ENCODE measurements at places on chromosomes 7 and 10. TPM values are rescaled to one million over a fixed set of nuclear protein-coding genes. Genes with fewer than 3 reads are reported as not detected.

The STEAP4 gene
- 1.5 TPM for polyA plus RNA-seq

GRCh38 chr10:67836488-67836887 is 1.5 kb downstream of the DNAJC12 start:
- DNase-seq, result no peak
- H3K36me3 ChIP-seq, result no peaks in the 10 kb centered on the region
- H3K4me3 ChIP-seq, result no peak overlapping the region
- no peaks in the 10 kb centered on the region for H3K27me3 ChIP-seq
- H3K27ac ChIP-seq, result no peak overlapping the region

DNA sequence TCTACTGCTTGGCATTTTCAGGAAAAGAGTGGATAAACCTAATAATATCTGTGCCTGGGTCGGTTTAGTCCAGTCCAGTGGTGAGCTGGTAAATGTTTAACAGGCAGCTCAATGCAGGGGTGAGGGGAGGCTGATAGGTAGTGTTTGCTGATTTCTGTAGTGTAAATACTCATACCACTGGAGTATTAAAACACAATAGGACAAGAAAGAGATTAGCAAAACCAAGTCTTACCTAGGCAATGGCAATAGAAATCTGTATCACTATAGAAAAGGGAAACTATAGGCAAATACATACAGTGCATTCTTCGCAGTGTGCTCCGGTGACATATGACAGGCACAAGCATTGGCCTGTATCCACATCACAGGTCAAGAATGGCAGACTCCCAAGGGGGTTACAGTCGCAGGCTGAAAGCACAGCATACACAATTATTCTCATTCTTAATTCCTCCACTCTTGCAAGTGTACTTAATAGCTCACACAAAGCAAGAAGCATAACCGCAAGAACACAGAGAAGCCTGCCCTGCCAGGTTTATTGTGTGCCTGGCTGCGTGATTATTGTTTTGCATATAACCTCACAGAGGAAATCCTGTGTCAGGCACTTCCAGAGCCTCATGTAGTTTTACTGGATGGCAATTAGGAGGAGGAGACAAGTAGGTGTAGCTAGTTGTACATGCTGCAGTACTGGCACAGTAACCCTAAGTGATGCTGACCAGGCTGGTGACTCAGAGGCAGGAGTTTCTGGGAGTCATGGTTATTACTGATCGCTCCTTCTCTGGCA is 35.0 kb downstream of the LAMB4 start:
- peak; percentile 71 for DNase-seq
- no peaks in the 10 kb centered on the region for H3K36me3 ChIP-seq
- no peak overlapping the region for H3K4me3 ChIP-seq

The ASZ1 gene
- polyA plus RNA-seq, result not detected

The TUBAL3 gene
- not detected for polyA plus RNA-seq

DNA sequence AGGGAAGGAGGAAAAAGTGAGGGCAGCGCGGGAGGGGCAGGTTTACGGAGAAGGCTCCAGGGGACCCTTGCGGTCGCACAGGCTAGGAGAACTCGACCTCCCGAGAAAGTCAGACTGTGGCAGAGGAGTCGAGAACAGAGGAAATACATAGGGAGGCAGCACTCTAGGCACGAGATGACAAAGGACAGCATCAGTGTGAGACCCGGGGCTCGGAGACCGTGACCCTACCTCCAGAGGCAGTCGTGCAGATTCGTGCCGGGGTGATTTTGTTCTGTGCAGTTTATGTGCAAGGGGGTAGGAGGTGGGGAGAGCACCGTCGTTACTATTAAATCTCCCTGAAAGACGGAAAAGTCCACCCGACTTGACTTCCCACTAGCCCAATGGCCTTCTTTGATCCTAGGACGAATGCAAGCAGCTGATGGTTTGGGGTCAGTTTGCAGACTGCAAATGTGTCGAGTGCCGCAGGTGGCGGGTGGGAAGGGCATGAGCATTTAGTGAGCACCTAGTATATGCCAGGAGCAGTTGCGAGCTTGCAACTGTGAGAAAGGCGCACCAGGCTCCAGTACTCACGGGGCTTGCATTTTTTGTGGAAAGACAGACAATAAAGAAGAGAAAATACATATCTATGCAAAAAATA is 674 bp upstream of the OSBPL3 start:
- H3K27me3 ChIP-seq, result no peaks in the 10 kb centered on the region
- peak; percentile 63 for DNase-seq
- peaks cover 33% of the 10 kb centered on the region for H3K4me1 ChIP-seq
- H3K4me3 ChIP-seq, result peak overlapping the region; percentile 64

The CYTH3 gene
- polyA plus RNA-seq, result 11.1 TPM

- no peaks in the 10 kb centered on the region for H3K4me1 ChIP-seq
- DNase-seq, result no peak
- H3K36me3 ChIP-seq, result no peaks in the 10 kb centered on the region
- no peak overlapping the region for H3K4me3 ChIP-seq
These were observed 57.8 kb downstream of the EVX1 start for GRCh38 chr7:27300421-27300820.

GRCh38 chr7:106278695-106279094 is 6.1 kb downstream of the NAMPT start:
- peaks cover 10% of the 10 kb centered on the region for H3K4me1 ChIP-seq
- H3K4me3 ChIP-seq, result peak overlapping the region; percentile 68
- no peak overlapping the region for H3K27ac ChIP-seq
- no peak for DNase-seq
- peaks cover 15% of the 10 kb centered on the region for H3K36me3 ChIP-seq
- H3K27me3 ChIP-seq, result no peaks in the 10 kb centered on the region

DNA sequence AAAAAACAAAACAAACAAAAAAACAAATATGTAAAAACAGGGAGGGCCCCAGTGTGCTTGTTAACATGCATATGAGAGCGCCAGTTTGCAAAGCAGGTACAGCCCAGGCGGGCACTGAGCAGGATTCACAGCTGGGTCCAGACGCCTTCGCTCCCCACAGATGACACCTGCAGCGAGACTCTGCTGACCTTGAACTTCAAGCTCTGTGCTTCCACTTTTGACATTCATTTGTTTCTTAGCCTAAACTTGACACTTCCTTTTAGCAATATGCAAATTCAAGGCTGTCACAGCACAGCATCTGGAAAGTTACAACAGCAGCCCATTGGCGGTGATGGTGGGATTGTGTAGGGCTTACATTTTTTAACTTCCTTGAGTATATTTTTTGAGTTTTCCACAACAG is 88.8 kb upstream of the TNS3 start:
- H3K27me3 ChIP-seq, result no peaks in the 10 kb centered on the region
- no peak overlapping the region for H3K27ac ChIP-seq
- no peaks in the 10 kb centered on the region for H3K36me3 ChIP-seq
- no peaks in the 10 kb centered on the region for H3K4me1 ChIP-seq
- DNase-seq, result peak; percentile 41

The SFTPA1 gene
- polyA plus RNA-seq, result 3.2 TPM

The MRLN gene
- polyA plus RNA-seq, result not detected

The CDNF gene
- 4.1 TPM for polyA plus RNA-seq

GRCh38 chr10:44199267-44199666 is 185.6 kb downstream of the CXCL12 start:
- H3K27ac ChIP-seq, result no peak overlapping the region
- DNase-seq, result no peak
- no peaks in the 10 kb centered on the region for H3K36me3 ChIP-seq
- peaks cover 13% of the 10 kb centered on the region for H3K4me1 ChIP-seq

GRCh38 chr10:118504467-118505205 is 90.8 kb downstream of the PRLHR start:
- H3K4me3 ChIP-seq, result no peak overlapping the region
- H3K36me3 ChIP-seq, result no peaks in the 10 kb centered on the region
- H3K4me1 ChIP-seq, result no peaks in the 10 kb centered on the region
- DNase-seq, result no peak
- peaks cover 4% of the 10 kb centered on the region for H3K27me3 ChIP-seq

GRCh38 chr7:2257046-2257551 is 15.1 kb downstream of the NUDT1 start:
- no peak for DNase-seq
- H3K36me3 ChIP-seq, result peaks cover 60% of the 10 kb centered on the region
- no peaks in the 10 kb centered on the region for H3K27me3 ChIP-seq

DNA sequence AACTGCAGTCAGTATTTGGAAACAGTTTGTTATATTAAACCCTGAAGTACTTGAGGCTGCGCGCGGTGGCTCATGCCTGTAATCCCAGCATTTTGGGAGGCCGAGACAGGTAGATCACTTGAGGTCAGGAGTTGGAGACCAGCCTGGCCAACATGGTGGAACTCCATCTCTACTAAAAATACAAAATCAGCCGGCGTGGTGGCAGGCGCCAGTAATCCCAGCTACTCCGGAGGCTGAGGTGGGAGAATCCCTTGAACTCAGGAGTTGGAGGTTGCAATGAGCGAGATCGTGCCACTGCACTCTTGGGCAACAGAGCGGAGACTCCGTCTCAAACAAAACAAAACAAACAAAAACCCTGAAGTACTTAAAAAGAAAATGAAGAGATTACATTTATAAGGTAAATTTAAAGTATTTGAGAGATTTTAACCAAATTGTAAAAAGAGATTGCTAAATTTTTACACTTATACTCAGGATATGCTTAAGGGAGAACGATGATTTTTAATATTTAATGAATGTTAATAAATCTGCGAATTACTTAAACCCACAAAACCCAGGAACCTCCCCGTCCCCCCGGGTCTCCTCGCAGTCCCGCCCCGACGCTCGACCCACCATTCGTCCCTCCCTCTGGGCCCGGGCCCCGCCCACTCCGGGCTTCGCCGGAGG is 425 bp upstream of the MTG1 start:
- DNase-seq, result peak; percentile 20
- H3K27ac ChIP-seq, result peak overlapping the region; percentile 88
- H3K36me3 ChIP-seq, result peaks cover 58% of the 10 kb centered on the region
- no peaks in the 10 kb centered on the region for H3K27me3 ChIP-seq
- H3K4me3 ChIP-seq, result peak overlapping the region; percentile 85

The SPDYE11 gene
- polyA plus RNA-seq, result not detected

Data from stomach (tissue), 19 donors.